ENCODE measurements at places on chromosomes 11 and 22. TPM values are rescaled to one million over a fixed set of nuclear protein-coding genes. Genes with fewer than 3 reads are reported as not detected.

The SEC14L2 gene
- 59.1 TPM for total RNA-seq

The APOBEC3G gene
- total RNA-seq = 7.2 TPM

- no peak for DNase-seq
- no peaks in the 10 kb centered on the region for H3K36me3 ChIP-seq
- no peak overlapping the region for H3K4me3 ChIP-seq
- H3K27ac ChIP-seq = no peak overlapping the region
Observed at GRCh38 chr22:35808377-35808776, 90.7 kb downstream of the APOL5 start.

The OR5T1 gene
- total RNA-seq = not detected

GRCh38 chr11:49405743-49406142, 197.3 kb upstream of the FOLH1 start:
- H3K27ac ChIP-seq = no peak overlapping the region
- no peak for DNase-seq
- no peaks in the 10 kb centered on the region for H3K36me3 ChIP-seq
- H3K4me3 ChIP-seq = no peak overlapping the region

- no peaks in the 10 kb centered on the region for H3K27me3 ChIP-seq
- H3K4me3 ChIP-seq = no peak overlapping the region
Observed at GRCh38 chr22:24421428-24421931, 5.9 kb upstream of the ADORA2A start.

The KRTAP5-1 gene
- not detected for total RNA-seq

- peaks cover 40% of the 10 kb centered on the region for H3K4me1 ChIP-seq
- peak; percentile 89 for DNase-seq
- H3K27ac ChIP-seq = peak overlapping the region; percentile 98
Observed at GRCh38 chr11:18383388-18384156, 10.8 kb upstream of the LDHA start.

- no peaks in the 10 kb centered on the region for H3K36me3 ChIP-seq
- no peak overlapping the region for H3K4me3 ChIP-seq
- no peak overlapping the region for H3K27ac ChIP-seq
- H3K4me1 ChIP-seq = peaks cover 14% of the 10 kb centered on the region
- DNase-seq = no peak
- H3K27me3 ChIP-seq = no peaks in the 10 kb centered on the region
Observed at GRCh38 chr11:2933375-2934020, 4.3 kb upstream of the PHLDA2 start.

The GRAMD1B gene
- total RNA-seq = 10.1 TPM

The SLC5A1 gene
- not detected for total RNA-seq

The PARVB gene
- total RNA-seq = 14.0 TPM

DNA sequence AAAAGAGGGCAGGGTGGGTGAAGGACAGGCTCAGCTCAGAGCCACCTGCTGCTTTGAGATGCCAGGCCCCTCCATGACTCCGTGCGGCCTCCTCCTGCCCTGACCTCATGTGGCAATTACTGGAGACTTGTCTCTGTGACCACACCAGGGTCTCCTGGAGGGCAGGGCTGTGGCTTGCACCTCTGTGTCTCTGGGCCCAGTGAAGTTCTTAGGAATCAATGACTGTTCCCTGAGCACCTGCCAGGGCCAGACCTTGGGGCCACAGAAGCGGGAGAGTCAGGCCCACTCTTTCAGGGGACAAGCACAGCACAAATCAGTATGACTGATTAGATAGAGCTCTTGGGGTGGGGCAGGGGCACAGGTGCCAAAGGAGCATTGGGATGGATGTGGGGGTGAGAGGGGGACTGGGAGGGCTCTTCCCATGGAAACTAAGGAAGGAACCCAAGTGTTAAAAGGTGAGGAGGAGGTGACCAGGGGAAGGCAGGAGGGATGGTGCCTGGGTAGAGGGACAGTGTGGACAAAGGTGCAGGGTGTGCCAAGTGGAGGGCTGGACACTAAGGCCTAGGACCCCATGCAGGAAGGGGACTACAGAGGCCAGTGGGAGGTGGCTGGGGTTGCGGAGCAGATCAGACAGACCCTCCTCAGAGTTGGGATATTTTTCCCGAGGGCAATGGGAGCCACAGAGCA, 77.3 kb upstream of the SHISAL1 start:
- H3K27ac ChIP-seq = no peak overlapping the region
- no peaks in the 10 kb centered on the region for H3K36me3 ChIP-seq
- no peaks in the 10 kb centered on the region for H3K27me3 ChIP-seq
- H3K4me1 ChIP-seq = no peaks in the 10 kb centered on the region
- no peak overlapping the region for H3K4me3 ChIP-seq

DNA sequence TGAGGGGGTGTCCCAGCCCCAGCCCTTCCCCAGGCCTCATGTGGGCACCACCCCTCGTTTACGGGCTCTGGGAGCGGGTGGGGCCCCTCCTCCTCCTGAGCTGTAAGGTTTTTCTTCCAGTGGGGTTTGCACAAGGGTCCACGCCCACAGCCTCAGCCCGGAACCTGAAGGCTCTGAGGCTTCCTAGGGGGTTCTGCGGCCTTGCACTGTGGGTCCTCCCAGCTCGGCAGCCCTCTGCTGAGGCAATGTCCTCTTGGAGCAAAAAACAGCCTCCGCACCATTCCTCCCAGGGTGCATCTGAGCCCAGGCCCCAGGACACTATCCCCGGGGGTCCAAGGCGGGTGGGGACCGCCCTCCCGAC, 14.1 kb downstream of the H19 start:
- H3K27me3 ChIP-seq = no peaks in the 10 kb centered on the region
- no peaks in the 10 kb centered on the region for H3K36me3 ChIP-seq
- no peaks in the 10 kb centered on the region for H3K4me1 ChIP-seq
- no peak overlapping the region for H3K27ac ChIP-seq

- H3K4me3 ChIP-seq = no peak overlapping the region
- no peak for DNase-seq
- no peak overlapping the region for H3K27ac ChIP-seq
- peaks cover 28% of the 10 kb centered on the region for H3K4me1 ChIP-seq
Observed at GRCh38 chr11:13324141-13324540, 46.6 kb downstream of the BMAL1 start.

DNA sequence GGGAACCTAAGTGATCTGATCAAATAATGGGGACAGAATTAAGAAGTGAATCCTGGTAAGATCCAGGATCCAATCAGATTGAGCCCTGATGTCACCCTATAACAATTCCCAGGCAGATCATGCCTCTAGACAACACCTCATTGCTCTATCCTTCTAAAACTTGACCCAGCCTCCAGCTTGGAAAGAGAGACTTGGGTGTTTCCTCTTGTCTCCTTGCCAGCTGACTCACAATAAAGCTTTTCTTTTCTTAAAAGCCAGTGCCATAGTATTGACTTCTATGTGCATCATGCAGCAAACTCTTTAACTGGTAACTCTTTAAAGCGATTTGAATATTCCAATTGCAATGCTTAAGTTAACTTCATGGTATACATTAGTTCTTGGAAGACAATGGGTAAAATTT, 109.6 kb upstream of the CHORDC1 start:
- H3K4me3 ChIP-seq = no peak overlapping the region
- no peaks in the 10 kb centered on the region for H3K36me3 ChIP-seq
- H3K27ac ChIP-seq = no peak overlapping the region
- H3K27me3 ChIP-seq = no peaks in the 10 kb centered on the region
- DNase-seq = no peak

DNA sequence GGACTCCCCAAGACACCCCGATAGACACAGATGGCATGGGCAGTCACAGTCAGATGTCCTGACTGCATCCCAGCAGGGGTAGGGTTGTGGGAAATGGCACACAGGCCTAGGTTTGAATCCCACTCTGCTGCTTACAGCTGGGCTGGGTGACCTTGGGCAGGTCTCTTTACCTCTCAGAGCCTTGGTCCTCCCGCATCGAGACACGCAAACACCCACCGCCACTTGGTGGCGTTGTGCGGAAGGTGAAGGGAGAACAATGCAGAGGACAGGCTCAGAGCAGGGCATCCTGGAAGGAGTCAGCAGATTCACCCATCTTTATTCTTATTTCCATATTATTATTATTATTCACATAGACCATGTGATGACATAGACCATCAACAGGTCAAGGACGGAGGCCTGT, 140.5 kb downstream of the MIAT start:
- H3K27ac ChIP-seq = no peak overlapping the region
- H3K4me3 ChIP-seq = no peak overlapping the region
- no peaks in the 10 kb centered on the region for H3K4me1 ChIP-seq
- H3K36me3 ChIP-seq = no peaks in the 10 kb centered on the region
- no peaks in the 10 kb centered on the region for H3K27me3 ChIP-seq

Data from thyroid gland (tissue), 4 donors.